RPMI7951 (cell line): ENCODE measurements at places on chromosomes 12 and 14. TPM values are rescaled to one million over a fixed set of nuclear protein-coding genes. Genes with fewer than 3 reads are reported as not detected.

RNASE4 gene
- 8.1 and 14.2 TPM in 2 replicates for total RNA-seq

PDE3A gene
- under 0.01 and 0.12 TPM in 2 replicates for total RNA-seq

RAD9B gene
- total RNA-seq = 0.39 and 0.60 TPM in 2 replicates

LRP1-AS gene
- total RNA-seq = not detected in 2 replicates

CPM gene
- 0.36 and 4.1 TPM in 2 replicates for total RNA-seq

GRCh38 chr12:113302466-113302865 is 32.4 kb downstream of the SLC8B1 start:
- no peak for DNase-seq

GRCh38 chr12:104619305-104619704 is 162.6 kb downstream of the CHST11 start:
- no peak for DNase-seq

GRCh38 chr12:107864235-107864634 is 89.7 kb downstream of the ASCL4 start:
- DNase-seq = no peak

- DNase-seq = no peak
These were observed 7.6 kb downstream of the RASSF9 start for GRCh38 chr12:85828576-85828975.

DNA sequence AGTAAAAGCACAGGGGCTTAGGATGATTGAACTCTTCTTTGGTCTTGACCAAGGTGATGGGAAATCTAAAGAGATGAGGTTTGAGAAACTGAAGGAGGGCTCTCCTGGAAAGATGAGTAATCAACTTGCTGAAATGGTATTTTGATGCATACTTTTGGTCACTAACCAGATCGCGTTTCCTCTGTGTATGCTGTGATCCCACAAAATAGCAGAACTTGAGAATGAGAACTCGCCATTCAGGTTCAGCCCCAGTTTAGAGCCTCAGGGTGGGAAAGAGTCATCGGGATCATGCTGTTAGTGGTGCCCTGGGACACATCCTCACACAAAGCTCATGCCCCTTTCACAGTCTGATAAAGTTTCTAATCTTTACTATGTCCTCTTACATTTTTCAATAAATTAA is 488.8 kb downstream of the ETNK1 start:
- no peak for DNase-seq

DNA sequence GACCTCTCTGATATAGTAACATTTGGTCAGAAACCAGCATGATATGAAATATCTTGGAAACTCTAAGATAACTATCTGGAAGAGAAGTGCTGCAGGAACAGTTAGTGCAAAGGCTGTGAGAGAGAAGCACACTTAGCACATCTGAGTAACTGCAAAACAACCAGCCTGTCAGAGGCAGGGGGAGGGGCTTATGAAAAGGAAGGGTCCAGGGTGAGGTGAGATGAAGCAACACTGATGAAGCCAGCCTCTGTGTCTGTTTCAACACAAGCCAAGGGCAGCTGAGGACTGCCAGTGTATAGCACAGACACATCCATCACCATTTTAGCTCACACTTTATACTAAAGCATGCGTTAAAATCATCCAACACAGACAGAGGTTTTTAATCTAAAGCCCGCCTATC is 37.4 kb upstream of the OVCH1 start:
- no peak for DNase-seq

GRCh38 chr14:95713596-95714371 is at the start of gene TCL1A:
TSS of gene TCL1A (minus strand) at chr14:95714125. CDS start at chr14:95714066, 59 bp downstream.
- DNase-seq = no peak

GRCh38 chr12:57276935-57277563 is 26.1 kb upstream of the STAC3 start:
- DNase-seq = no peak

GRCh38 chr14:96225745-96226151 is 21.1 kb downstream of the BDKRB2 start:
- peak; percentile 83 for DNase-seq

- no peak for DNase-seq
These were observed 42.1 kb downstream of the NOC4L start for GRCh38 chr12:132186208-132186856.

DNA sequence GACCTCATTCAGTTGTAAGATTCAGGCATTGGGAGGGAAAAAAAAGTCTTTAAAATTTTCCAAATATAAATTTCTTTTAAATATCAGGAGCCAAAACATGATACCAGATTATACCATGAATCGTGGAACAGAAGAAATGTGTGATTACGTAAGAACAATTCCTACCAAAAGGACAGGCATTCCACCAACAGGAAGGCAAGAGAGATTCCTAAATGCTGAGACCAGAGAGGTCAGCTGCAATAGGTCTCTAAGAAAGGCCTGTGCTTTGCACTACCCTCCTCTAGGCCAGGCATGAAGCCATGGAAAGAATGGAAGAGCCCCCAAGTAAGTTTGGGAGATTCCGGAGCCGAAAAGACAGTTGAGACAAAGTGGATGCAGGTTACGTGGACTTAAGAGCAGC is 83.7 kb downstream of the PTGER2 start:
- DNase-seq = no peak

DNA sequence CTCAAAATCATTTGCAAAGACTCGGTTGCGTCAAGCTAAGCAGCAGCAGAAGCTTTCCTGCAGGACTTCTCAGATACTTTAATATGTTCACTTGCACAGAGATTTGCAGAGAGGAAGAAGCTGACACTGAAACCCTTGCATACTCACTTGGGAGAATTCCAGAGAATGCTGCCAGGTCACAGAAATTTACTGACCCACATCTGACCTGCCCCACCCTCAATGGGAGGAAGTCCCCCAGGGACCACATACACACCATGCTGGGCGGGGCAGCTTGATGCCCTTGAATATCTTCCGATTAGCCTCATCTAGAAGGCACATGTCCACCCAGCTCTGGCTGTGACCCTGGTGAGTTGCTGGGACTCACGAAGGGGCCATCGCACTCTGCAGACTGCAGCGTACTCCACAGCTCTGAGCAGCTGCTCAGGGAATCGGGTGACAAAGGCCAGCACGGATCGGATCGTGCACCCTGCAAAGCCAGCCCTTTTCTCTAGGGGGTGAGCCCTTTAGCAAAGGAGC is 83.2 kb downstream of the ITPK1 start:
- peak; percentile 39 for DNase-seq

- DNase-seq = no peak
These were observed 78.6 kb downstream of the DAAM1 start for GRCh38 chr14:59267046-59267445.

DNA sequence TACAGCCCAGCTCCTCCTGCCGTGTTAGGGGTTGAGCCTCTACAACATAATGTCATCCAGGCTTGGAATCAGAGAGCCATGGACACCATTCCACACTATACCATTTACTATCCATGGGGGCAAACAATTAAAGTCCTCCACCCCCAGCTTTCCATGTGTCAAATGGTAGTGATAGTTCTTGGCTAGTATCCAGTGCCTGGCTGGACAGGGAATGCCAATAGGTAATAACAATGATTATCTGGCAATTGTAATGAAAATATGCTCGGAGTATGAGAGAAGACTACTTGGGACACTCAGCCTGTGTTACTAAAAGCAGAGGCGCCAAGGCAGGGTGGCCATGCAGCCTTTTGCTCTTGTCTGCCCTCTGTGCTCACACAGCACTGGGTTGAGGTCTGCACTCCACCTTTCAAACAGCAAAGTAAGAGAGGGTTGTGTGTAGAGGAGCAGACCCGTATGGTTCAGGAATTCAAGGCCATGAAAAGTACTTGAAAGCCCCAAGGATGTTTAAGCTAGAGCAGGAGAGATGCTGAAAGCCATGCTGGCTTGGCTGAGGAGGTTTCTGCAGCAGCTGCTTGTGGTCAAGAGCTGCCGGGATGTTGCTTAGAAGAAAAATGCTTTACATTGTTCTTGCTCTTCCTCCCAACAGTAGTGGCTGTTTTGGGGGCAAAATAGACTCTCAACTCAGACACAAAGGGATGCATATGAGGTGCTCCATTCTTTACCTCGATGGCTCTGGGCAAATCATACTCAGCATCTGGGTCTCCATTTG is 10.6 kb downstream of the SERPINA3 start:
- no peak for DNase-seq

DNA sequence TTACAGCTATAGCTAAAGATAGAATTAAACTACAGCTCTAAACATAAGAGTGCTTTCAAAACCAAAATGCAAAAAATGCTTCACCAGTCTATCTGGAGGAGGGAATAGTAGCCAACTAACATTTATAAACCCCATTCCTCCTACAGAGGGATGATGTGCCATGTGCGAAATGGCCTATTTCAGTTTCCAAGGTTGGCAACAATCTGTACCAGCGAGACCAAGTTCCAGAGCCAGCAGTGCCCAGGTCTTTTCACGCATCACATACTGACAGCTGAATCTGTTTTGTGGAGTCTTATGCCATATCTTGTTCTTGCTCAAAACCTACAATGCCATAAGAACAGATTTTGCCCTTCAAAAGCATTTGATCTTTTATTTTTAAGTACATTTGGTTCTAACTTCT is 24.5 kb downstream of the NELL2 start:
- no peak for DNase-seq

GRCh38 chr12:39355841-39356240 is 87.1 kb downstream of the KIF21A start:
- no peak for DNase-seq
